ENCODE measurements at places on chromosomes 7 and 10. TPM values are rescaled to one million over a fixed set of nuclear protein-coding genes. Genes with fewer than 3 reads are reported as not detected.

Gene NKX6-2
- polyA plus RNA-seq, result 5.0 TPM

Gene CALHM1
- not detected for polyA plus RNA-seq

Gene CCDC3
- polyA plus RNA-seq, result 10.4 TPM

Gene GDF10
- polyA plus RNA-seq, result 3.3 TPM

Gene TAS2R41
- not detected for polyA plus RNA-seq

Gene NPY4R
- not detected for polyA plus RNA-seq

Gene CTAGE4
- polyA plus RNA-seq, result 2.2 TPM

Gene C10orf62
- polyA plus RNA-seq, result not detected

Gene EPHB6
- polyA plus RNA-seq, result 29.6 TPM

Gene TUBB8
- polyA plus RNA-seq, result 0.23 TPM

Gene CD36
- polyA plus RNA-seq, result 4.2 TPM

Gene TMEM184A
- polyA plus RNA-seq, result 24.7 TPM

Gene TRIM50
- 10.8 TPM for polyA plus RNA-seq

Gene CFTR
- polyA plus RNA-seq, result 28.4 TPM

Gene MEOX2
- polyA plus RNA-seq, result 1.00 TPM

Gene NUDT1
- 16.3 TPM for polyA plus RNA-seq

Gene THAP5
- polyA plus RNA-seq, result 8.8 TPM

All from hepatocyte (in vitro differentiated cells).